ENCODE measurements at places on chromosomes 3 and 15.

- DNase-seq: no peak
These were observed 125.0 kb upstream of the MEF2A start for GRCh38 chr15:99440551-99441443.

DNA sequence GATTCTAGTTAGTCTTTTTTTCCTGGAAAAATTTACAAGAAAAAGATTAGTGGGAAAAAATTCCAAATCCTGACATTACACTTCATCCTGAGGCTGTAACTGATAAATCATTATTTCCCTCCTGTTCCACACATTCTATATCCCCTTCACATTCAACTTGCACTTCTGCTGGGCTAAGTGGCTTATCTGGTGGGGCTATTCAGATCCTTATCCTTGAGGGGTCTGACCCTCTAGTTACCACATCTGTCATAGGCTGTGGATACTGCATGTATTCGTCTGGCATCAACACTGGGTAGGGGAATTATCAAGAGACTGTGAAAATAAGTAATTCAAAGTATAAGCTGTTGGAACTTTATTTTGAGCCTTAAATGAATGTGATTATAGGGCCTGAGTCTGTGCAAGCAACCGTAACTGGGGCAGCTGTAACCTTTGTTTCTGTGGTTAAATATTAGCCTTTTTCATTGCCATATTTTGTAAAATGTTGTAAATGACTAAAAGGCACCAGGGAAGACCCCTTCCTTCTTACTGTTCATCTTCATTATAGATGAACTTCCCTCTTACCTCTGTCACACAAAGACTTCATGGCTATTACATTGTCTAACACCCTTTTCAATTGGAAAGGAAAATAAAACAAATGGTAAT, 28.0 kb upstream of the TEX9 start:
- no peak for DNase-seq

DNA sequence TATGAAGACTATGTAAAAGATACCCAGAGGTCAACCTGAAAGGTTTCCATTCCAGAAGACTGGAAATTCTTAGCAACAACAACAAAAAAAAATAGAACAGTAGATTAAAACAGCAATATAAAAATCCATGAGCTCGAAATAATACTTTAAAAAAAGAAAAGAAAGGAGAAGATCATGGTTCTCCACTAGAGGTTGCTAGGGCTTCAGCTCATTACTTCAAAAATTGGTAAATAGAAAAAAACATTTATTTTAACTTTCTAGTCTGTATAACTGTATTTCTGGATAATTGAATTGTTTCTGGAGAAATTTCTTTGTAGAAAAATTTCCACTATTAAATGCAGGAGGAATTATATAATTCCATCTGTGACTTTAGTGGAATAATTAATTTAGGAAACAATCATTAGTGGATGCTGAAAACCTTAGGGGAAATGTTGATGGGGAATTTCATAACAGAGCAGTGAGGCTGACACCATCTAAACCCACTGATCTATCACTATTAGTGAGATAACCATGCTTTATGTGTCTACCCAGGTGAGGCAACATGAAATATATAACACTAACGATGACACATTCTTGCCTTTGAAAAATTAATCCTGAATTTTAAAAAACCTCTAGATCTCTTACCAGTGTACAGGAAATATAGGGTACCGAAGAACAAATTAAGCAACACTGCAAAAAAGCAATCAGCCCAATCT, 62.5 kb upstream of the SNRK start:
- DNase-seq: no peak

DNA sequence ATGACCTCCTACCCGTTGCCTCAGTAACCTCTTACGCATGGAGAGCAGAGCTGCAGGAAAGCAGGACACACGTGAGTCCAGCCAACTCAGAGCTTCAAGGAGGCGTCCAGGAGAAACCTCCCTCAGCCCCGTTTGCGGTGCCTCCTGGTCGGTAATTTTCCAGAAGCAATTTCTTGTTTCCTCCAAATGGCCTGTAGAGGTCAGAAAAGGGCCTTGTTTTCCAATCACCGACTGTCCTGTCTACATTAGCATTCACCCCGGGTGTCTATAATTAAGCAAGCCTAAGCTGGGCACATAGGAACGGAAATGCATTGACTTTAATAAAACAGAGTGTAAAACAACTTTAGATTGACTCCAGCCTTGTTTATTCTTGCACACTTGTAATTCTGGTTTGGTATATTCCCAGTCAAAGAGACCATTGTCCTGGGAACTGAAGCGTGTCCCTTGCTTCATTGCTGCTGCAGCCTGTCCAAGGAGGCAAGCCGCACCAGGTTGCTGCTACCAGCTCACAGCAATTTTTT, 836.2 kb downstream of the AGBL1 start:
- DNase-seq: peak; percentile 75

DNA sequence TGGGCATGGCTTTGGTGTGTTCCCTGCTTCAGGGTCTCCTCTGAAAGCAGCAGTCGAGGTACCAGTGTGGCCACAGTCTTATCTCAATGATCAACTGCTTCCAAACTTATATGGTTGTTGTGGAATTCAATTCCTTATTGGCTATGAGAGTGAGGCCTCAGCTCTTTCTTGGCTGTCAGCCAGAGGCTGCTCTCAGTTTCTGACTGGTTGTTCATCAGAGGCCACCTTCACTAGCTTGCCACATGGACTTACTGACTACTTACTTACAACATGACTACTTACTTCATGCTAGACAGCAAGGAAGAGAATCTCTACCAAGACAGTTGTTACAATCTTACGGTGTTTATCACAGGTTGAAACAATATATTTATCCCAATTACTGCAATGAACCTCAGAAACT, 789.2 kb downstream of the DIPK2A start:
- no peak for DNase-seq

GRCh38 chr3:189233225-189233858, 61.6 kb downstream of the TPRG1 start:
- DNase-seq: peak; percentile 29

DNA sequence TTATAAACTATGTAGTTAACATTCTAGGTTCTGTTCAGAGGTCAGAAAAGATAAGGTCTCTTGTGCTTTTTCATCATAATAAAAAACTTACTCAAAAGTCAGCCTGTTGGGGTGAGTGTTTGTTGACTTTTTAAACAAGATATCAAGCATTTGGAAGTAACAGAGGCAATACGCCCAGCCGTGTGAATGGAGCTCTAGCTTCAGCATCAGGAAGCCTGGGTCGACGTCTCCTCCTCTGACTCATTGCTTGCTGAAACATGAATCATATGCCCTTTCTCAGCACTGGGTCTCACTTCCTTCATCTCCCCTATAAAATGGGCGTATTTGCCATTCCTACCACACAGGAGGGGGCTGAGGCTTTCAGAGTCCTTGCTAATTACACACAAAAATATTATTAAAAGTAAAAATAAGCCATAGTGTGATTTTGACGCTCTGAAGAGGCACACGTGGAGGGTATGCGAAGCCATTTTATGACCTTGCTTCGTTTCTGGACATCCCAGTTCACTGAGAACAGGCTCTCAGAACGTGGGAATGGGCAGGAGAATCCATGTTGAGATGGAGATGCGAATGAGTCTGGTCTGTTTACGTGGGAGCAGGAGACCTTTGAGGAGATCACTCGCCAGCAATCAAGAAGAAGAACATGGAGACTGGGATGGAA, 220.8 kb upstream of the TPRG1 start:
- DNase-seq: peak; percentile 38

DNA sequence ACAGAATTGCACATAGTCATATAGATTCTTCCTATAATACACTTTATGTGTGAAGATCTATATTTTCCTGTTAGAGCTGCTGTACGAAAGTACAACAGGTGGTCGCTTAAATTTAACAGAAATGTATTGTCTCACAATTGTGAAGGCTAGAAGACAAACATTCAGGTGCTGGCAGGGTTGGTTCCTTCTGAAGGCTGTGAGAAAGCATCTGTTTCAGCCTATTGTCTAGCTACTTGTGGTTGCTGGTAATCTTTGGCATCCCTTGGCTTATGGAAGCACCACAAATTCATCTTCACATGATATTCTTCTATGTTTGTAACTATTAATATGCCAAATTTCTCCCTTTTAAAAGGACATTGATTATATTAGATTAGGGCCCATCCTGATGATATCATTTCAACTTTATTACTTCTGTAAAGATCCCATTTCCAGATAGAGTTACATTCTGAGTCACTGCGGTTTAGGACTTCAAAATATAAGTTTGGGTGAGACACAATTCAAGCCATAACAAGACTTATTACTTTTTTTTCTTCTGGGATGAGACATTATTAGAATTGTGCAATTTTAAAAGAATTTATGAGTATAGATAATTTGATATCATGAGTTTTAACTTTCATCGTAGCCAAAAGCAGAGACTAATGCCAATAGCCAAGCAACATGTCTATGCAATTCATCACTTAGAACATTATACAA, 248.1 kb upstream of the BCHE start:
- no peak for DNase-seq

GRCh38 chr3:189304465-189305351, 132.9 kb downstream of the TPRG1 start:
- DNase-seq: peak; percentile 35

DNA sequence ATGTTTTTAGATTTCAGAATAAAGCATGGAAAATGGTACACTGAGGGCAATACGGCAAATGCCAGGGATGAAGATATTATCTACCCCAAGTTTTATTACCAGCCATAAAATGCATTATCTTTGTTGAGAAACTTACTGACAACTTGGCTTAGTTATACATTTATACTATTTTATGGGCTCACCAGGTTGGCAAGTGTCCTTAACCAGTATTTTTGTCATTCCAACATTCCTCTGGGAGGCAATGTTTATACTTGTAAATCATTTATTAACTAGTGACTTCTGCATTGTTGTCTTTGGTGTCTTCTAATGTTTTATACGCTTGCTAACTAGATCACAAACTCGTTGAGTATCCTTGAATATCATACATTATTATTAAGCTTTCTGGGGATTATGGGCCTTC, 18.0 kb upstream of the ADGRG7 start:
- no peak for DNase-seq

DNA sequence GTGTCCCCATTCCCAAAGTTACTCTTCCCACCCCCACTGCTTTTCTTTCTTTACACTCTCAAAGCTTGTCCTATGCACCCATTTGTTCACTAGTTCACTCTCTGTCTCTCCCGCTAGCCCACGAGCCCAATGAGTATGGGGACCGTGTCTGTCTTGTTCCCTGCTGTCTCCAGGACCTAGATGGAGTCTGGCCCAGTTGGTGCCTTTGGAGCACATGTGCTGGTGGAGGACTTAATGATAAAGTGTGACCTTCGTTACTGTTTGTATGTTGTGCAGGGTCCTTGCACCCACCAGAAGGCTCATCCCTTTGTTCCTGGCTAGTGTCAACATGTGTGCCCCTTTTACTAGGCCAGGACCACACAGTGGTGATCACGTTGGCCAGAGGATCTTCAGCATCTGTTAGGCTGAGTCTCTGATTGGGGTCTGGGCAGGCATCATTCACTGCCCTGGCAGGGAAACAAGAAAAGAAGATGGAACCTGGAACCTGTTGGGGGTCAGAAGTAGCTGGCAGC, 7.4 kb downstream of the CISH start:
- DNase-seq: no peak

DNA sequence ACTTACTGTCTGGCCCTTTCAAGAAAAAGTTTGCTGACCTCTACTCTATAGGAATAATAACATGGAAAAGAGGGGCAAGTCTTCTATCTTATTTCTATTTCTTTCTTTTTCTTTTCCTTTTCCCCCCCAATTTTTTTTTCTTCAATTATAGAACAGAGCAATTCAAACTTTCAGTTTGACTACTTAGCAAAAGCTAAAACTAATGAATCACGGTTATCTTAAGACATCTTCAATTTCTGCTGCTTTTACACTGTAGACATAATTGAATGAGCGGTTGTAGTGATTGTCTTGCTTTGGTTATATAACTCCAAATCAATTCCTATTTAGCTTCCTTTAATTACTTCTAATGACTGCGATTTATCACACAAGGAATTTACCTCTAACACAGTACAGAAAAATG, 74.3 kb upstream of the P2RY1 start:
- DNase-seq: no peak

- no peak for DNase-seq
These were observed 79.2 kb upstream of the ABHD17C start for GRCh38 chr15:80615783-80616391.

DNA sequence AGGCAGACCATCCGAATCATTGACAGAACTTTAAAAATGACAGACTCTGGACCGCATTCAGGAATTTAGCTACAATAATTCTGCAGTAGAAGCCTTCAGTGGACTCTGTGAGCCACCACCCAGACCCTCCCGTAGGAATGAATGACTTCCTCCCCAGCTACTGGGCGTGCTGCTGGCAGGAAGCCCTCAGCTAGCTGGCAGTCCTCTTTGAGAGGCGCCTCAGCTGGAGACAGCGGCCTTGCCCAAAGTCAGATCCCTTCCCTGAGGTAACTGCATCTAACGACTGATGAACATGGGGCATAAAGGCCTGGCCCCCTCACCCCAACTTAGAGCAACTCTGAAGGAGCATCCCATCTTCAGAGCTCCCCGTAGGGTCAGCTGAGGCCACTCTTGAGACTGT, 25.8 kb downstream of the CRABP1 start:
- no peak for DNase-seq

DNA sequence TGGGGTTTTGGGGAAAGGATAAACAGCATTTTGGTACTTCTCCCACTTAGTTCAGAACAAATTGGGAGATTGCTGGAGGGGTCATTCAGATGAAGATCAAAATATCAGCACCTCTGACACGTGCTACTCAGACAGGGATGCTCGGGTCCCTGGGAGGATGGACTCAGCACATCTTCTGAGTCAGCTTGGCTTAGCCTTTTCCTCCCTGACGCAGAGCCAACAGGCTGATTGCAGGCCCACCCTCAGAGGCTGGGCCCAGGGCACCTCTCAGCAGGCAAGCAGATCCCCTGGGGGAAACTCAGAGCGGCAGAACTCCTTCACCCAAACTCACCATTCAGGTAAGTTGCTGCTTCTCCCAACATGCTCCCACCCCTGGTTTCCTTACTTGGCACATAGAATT, 304.9 kb downstream of the TLE3 start:
- no peak for DNase-seq

GRCh38 chr3:139830817-139831216, 104.2 kb upstream of the CLSTN2 start:
- DNase-seq: no peak

- DNase-seq: no peak
These were observed 226.1 kb upstream of the UBE2E2 start for GRCh38 chr3:22977042-22977441.

- no peak for DNase-seq
These were observed 40.7 kb downstream of the RFT1 start for GRCh38 chr3:53089511-53089910.

DNA sequence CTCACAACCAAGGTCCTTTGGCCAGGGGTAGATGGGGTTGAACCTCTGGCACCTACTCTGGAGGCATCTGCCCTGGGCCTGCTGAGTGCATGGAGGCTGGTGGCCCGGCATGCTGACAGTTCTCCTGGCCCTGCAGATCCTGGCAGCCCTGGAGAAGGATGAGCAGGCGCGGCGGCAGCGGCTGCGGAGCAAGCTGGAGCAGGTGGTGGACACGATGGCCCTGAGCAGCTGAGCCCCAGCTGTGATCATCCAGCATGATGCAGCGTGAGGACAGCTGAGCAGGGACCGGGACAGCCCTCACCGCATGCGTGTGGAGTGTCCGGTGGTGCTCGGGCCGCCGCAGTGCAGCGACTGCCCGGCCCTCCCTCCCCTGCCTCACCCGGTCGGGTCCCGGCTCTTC, 50.9 kb downstream of the PLXNA1 start:
- no peak for DNase-seq

- DNase-seq: no peak
These were observed 479.0 kb downstream of the RAP2B start for GRCh38 chr3:153640689-153641665.
